Brain microvascular endothelial cell (primary cell): ENCODE measurements at places on chromosomes 5 and 9.
A peak's percentile ranks its signal among the peaks of the same experiment; 100 is the strongest.

DNA sequence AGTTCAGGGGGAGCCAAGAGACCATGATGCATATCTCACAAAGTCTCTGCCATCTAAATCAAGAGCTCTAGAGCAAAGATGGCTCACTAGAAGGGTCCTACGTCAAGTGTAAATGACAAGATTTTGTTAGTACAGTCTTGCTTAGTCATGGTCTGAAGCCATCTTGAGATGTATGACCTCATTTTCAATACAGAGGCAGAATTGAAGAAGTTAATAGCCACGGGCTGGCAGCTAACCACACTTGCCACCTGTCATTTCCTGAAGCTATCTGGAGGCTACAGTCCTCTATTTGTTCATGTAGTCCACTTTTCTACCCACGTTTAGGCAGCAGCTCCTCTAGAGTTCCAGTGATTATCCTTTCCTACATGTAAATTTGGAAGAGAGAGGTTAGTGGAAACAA is 231.7 kb upstream of the CDH12 start:
- DNase-seq: no peak

DNA sequence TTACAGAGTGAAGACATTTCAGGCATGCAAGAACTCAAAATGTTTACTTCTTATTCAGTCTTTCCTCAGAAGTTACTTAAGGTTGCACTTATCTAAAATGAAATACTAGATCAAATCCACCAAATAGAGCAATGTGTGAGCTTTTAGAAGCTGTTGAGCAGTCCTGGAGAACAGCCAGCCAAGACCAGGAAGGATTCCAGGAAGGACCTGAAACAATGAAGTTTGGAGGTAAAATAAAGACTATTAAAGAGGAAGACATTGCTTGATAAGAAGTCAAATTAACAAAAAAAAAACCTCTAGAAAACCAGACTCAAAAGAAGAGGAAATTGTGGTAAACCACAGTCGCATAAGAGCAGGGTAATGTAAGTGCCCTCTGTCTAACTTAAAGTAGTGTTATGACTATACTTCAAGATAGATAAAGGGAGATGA is 156.2 kb upstream of the S1PR3 start:
- DNase-seq: peak; percentile 55

DNA sequence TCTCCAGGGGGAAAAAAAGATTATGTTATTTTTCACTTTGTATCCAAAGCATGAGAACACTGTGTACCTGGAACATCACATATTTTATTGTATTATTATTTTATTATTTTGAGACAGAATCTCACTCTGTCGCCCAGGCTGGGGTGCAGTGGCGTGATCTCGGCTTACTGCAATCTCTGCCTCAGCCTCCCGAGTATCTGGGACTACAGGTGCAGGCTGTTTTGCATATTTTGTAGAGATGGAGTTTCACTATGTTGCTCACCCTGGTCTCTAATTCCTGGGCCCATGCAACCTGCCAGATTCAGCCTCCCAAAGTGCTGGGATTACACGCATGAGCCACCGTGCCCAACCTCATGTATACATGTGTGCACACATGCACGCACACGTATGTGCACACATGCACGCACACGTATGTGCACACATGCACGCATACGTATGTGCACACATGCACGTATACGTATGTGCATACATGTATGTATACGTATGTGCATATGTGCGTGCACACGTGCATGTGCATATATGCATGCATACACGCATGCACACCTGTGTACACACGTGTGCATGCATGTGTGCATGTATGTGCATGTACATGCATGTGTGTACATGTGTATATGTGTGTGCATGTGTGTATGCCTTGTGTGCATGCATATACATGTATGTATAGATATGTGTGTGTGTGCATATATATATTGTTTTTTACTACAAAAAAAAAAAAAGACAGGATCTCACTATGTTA is 9.5 kb upstream of the UGCG start:
- DNase-seq: no peak

GRCh38 chr5:74375271-74375670 is 265.3 kb downstream of the ENC1 start:
- no peak for DNase-seq

GRCh38 chr5:15510831-15511230 is 10.9 kb downstream of the FBXL7 start:
- DNase-seq: no peak

DNA sequence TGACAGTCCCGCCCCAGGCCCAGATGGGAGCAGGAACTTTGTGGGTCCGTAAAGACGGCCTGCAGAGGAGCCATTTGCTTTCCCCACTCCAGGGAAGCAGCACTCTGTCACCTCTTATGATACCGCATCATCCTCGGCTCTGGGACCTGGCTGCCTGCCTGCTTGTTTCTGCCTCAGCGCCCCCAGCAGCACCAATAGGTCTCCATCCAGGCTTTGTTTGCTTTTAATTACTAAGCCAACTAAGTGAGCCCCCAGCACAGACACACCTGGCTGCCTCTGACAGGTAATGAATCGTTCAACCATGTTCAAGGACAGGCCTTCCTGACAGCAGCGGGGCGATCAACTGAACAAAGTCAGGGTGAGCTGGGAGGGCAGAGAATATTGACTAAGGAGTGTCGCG is 141.4 kb downstream of the C5orf15 start:
- no peak for DNase-seq

DNA sequence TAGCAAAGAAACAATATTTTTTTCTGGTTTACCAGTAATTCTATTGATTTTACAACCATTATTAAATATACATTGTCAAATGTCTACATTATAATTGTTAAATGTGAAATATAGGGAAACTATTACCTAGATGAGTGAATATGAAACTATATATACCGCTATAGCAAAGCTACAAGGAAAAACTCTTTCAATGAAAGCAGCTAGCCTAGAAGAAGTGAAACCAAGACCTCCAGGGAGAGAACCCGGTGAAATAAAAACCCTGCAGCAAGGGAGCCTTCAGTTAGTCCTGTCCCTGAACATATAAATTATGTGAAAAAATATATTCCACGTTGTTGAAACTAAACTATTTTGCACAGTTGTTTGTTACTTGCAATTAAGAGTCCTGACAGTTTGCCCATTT is 913.1 kb downstream of the EFNA5 start:
- DNase-seq: no peak

GRCh38 chr5:143629871-143630659 is 181.9 kb upstream of the HMHB1 start:
- DNase-seq: peak; percentile 68

- no peak for DNase-seq
These were observed 17.9 kb upstream of the C5orf47 start for GRCh38 chr5:173970878-173971650.

- DNase-seq: peak; percentile 31
These were observed 895.9 kb downstream of the TLE4 start for GRCh38 chr9:80467632-80468031.

- no peak for DNase-seq
These were observed 207.0 kb upstream of the SLC30A5 start for GRCh38 chr5:68886814-68887213.

DNA sequence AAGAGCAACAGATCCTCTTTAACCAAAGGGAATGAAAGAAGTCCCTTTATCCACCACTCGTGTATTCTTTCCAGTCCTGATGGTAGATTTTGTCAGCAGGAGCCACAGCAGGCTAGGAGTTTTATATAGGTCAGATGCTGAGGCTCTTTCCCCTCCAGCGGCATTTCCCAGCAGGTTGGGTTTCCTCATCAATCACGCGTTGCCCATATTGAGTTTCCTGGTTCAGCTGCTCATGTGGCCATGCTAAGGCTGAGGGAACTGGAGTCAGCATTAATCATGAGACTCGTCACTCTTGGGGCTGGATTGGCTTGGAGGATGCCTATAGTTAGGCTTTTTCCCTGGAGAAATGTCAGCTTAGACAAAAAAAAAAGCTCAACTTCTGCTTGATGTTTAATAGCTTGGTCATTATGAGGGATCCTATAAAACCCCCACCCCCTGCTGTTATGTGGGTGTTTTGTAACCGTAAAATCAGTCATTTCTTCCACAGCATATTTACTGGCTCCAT is 193.4 kb upstream of the GAS1 start:
- peak; percentile 24 for DNase-seq

- no peak for DNase-seq
These were observed 181.0 kb upstream of the CLINT1 start for GRCh38 chr5:158039911-158040347.

DNA sequence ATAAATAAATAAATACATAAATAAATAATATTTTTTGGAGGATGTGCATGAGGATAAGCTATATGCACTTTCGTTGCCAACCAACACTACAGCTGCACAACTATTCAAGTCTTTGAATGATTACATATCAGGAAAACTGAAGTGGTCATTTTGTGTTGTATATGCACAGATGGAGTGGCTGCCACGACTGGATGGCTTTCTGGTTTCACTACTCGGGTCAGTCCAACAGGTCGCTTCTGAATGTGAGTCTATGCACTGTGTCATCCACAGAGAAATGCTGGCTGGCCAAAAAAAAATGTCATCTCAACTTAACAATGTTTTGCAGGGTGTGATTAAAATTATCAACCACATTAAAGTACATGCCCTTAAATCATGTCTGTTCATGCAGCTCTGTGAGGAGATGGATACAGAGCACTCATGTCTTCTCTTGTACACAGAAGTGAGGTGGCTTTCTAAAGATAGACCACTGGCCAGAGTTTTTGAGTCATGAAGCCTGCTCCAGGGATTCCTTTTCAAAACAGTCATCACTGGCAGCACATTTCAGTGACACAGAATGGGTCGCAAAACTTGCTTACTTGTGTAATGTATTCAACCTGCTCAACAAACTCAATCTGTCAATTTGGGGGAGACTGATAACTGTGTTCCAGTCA is 589.8 kb upstream of the CYLC2 start:
- peak; percentile 3 for DNase-seq

- no peak for DNase-seq
These were observed 476.6 kb upstream of the SGCD start for GRCh38 chr5:155850370-155850769.
